Stimulated activated effector memory CD8-positive, alpha-beta T cell treated with anti-CD3 and anti-CD28 coated beads, Interleukin-12 subunit alpha, Interleukin-12 subunit beta, amount 100 ng/mL, for 72 hours (primary cell): ENCODE measurements at places on chromosomes 2 and 18.
A peak's percentile ranks its signal among the peaks of the same experiment; 100 is the strongest.

DNA sequence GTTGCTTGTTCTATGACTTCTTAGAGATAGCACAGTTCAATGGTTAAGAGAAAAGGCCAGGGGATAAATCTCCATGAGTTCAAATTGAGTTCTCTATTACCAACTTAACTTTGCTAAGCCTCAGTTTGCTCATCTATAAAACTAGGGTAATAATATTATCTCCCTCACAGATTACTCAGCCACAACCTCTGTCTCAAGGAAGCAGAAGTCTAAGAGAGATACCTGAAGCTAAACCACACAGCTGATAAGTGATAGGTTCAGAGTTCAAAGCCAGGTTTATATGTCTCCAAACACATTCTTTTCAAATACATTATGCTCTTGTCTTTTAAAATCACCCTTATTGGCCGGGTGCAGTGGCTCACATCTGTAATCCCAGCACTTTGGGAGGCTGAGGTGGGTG, 287.7 kb downstream of the NBAS start:
- no peak for DNase-seq

DNA sequence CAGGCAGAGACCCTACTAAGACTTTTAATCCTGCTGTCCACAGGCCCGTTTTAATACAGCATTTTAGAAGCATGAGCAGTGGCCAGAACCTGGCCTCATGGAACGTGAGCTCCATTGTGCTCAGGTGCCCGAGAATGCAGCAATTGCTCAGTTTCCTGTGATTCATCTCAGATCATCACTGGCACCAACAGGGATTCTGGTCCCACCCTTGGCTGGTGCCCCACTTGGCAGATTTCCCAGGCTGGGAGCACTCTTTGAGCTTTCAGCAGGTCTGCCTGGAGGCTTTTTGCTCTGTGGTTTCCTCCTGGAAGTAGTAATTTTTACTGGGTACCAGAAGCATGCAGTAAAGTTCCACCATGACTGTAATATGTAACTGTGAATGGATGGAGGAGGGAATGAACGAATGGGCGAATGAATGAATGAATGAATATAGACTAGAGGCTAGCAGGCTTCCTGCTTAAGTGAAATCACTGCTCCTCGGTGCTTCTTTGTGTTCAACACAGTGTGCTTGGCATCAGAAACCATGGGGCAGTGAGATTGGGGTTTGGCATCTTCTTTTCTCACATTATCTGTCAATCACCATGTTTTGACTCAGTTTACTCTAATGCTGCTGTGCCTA, 312.9 kb downstream of the PRKCE start:
- no peak for DNase-seq

- DNase-seq = no peak
Observed at GRCh38 chr2:104944495-104944894, 90.6 kb downstream of the POU3F3 start.

DNA sequence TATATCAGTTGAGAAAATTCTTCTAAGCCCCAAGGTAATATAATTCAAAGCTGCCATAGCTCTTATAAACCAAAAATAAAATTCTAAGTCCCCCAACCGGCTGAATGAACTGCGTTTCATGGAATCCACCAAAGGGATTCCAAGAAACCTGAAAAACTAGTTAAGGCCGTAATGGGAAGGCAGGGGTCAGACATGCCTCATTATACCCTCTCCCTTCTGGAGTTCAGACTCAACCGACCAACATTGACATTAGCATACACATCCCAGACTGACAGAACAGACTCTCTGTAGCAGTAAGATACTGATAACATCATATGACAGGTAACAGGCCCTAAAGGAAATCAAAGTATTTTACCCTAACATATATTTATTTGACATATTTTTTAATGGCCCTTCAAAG, 31.4 kb upstream of the PHLPP1 start:
- peak; percentile 25 for DNase-seq

- DNase-seq = peak; percentile 45
Observed at GRCh38 chr2:39778775-39779340, at the start of gene THUMPD2. Gene THUMPD2, minus strand, starts transcription at chr2:39779258. Its CDS starts 19 bp downstream, at chr2:39779239.

GRCh38 chr2:151523850-151524249, 114.1 kb downstream of the RIF1 start:
- DNase-seq = no peak

DNA sequence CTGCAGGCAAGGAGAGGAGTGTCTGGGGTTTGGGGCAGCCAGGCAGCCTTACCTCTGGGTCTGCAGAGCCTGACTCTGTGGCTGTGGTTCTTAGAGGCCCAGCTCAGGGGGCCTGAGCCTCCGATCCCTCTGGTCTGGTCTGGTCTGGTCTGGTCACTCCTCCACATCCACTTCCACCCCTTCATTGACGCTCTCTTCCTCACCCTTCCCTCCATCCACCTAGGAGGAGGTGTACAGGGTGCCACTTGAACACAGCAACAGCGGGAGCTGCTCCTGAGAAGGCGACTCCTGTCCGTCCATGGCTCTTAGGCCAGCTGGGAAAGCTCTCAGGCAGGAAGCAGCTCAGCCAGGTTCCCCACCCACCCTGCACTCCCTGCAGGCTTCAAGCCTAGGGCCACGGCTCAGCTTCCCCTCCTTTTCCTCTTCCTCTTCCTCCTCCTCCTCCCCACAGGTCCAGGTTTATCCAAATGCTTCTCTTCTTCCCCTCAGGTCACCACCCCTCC, 16.9 kb downstream of the GPR55 start:
- no peak for DNase-seq

- no peak for DNase-seq
Observed at GRCh38 chr2:40824278-40824677, 372.4 kb upstream of the SLC8A1 start.

DNA sequence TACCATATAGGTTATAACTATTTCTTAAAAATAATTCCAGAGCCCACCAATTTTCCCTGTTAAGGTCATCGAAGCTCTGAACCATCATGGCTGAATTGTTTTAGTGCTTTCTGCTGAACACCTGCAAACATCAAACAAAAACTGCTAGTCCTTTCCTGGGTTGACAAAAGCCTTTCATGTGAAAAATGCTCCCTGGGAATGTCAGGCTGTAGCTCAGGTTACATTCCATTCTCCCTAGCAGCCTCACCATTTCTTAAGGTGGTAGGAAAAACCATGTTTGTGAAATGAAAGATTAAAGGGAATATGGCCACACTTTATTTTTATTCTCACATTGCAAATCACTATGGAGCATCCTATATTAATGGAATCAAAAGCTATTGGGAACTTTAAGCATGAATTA, 5.7 kb downstream of the TCF4 start:
- no peak for DNase-seq

DNA sequence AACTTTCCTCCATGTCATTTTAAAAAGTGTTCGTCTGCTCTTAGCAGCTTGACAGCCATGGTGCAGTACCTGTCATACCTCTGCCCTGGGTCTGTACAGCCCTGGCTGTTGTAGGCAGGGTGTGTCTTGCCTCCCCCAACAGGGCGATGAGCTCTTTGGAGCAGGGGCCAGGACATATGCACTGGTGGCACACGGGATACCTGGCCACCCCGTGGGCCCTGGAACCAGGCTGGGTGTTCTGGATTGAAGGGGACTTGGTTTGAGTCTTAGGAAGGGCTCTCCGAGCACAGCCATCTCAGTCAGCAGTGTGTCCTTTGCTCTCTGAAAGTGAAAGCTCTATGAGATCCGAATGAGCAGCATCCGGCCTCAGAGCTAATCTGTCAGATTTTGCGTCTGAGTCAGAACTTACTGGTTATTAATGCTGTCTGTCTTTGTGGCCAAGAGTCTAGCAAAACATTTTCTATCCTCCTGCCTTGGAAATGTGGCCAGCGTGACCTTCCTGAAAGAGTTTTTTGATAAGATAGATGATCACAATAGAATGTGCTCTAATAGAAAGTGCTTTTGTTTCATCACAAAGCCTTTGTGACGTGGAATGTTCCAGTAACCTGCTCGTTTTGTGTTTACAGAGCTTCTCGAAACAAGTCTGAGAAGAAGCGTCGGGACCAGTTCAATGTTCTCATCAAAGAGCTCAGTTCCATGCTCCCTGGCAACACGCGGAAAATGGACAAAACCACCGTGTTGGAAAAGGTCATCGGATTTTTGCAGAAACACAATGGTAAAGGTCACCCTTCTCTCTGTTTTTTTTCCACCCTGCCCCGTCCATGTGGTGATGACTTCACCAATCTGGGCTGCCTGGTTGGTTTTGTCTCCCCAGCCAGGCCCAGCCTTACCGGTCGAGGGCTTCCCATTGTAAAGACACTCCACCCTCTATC, 77.3 kb upstream of the RPL31 start:
- peak; percentile 53 for DNase-seq

DNA sequence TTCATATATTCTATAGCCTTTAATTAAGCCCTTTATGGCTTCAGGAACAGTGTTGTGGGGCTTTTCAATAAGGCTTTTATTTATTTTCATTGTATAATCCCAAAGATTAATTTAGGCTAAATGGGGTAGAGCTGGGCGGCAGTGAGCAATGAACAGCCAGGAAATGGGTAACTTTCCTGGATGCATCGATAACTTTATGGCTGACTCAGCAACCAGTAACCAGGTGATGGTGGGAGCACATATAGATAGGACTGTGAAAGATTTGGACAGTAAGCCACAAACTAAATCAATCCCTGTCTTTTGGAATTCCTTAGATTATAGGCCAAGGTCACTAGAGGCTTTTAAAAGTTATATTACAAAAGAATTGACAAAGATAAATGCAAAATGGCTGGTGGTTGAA, 1260.6 kb upstream of the CELF4 start:
- DNase-seq = no peak

- no peak for DNase-seq
Observed at GRCh38 chr2:48984922-48985321, 169.4 kb downstream of the FSHR start.

- DNase-seq = no peak
Observed at GRCh38 chr2:119263656-119264055, 40.0 kb downstream of the STEAP3 start.

GRCh38 chr2:205768815-205769494, 86.7 kb downstream of the NRP2 start:
- DNase-seq = no peak

DNA sequence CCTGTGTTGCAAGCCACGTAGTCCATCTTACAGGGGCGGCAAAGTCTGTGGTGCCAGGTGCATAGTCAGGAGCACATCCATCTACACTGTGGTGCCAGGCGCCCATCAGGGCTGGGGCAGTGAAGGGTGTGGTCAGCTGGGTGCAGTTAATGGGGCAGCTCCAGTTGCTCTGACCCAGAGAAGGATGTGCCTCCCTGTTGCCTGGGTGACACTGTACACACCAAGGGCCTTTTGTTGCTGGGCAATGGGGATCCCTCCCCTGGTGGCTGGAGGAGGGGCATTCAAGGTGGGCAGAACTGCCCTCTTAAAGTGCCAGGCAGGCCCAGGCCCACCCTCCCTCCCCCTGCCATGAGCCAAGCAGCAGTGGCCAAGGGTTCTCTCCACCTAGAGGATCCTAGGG, 28.3 kb upstream of the IMP4 start:
- no peak for DNase-seq

DNA sequence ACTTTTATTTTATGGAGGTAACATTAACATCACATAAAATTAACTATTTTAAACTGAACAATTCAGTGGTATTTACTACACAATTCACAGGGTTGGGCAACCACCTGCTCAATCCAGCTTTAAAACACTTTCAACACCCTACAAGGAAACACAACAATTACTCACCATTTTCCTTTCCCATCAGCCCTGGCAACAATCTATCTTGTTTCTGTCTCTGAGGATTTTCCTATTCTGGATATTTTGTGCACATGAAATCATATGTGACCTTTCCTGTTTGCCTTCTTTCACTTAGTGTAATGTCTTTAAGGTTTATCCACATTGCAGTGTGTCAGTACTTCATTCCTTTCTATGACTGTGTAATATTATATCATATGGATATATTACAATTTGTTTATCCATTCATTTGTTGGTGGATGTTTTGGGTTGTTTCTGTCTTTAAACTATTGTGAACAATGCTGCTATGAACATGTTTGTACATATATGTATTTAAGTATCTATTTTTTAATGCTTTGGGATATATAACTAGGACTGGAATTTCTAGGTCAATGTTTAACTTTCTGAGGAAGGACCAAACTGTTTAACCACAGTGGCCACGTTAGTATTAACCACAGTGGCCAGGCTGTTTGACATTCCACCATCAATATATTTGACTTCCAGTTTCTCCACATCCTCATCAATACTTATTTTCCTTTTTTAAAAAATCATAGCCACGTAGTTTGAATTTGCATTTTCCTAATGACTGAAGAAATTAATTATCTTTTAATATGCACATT, 72.4 kb upstream of the KIF5C start:
- no peak for DNase-seq

GRCh38 chr2:43160778-43161177, 65.6 kb downstream of the ZFP36L2 start:
- no peak for DNase-seq

- no peak for DNase-seq
Observed at GRCh38 chr2:234951664-234952269, at the start of gene SH3BP4. Gene SH3BP4, plus strand, starts transcription at chr2:234952017. Its CDS starts 82,986 bp downstream, at chr2:235035003.

DNA sequence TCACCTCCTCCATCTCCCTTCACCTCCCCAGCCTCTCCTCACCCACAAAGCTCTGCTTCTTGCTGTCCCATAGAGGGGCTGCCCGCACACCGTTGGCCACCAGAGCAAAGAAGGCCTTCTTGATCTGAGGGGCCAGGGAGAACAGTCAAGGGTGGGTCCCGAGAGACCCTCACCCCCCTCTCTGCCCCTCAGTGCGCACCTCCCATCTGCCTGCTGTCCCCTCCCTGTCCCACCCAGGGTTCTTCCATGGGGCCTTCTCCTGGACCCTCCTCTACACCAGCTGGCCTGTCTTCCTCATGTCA, 3.2 kb downstream of the PRKAG3 start:
- no peak for DNase-seq

DNA sequence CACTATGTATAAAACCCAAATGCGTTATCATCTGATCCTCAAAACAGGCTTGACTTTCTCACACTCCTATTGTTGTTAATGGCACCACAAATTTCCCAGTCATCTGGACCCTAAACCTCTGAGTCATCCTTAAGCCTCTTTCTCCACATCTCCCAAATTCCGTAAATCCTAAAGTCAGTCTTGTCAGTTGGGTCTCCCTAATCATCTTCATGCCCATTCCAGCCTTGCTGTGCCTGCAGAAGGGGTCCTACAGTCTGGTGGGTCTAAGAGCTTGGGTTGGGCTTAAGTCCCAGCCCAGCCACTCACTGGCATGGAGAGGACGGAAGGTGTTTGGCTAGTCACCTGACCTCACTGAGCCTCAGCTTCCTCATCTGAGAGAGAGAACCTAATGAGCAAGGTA, 265.1 kb upstream of the SIX3 start:
- no peak for DNase-seq

GRCh38 chr2:150274108-150274507, 213.4 kb downstream of the RND3 start:
- no peak for DNase-seq

GRCh38 chr2:157784169-157784822, 91.8 kb downstream of the ACVR1 start:
- DNase-seq = no peak

DNA sequence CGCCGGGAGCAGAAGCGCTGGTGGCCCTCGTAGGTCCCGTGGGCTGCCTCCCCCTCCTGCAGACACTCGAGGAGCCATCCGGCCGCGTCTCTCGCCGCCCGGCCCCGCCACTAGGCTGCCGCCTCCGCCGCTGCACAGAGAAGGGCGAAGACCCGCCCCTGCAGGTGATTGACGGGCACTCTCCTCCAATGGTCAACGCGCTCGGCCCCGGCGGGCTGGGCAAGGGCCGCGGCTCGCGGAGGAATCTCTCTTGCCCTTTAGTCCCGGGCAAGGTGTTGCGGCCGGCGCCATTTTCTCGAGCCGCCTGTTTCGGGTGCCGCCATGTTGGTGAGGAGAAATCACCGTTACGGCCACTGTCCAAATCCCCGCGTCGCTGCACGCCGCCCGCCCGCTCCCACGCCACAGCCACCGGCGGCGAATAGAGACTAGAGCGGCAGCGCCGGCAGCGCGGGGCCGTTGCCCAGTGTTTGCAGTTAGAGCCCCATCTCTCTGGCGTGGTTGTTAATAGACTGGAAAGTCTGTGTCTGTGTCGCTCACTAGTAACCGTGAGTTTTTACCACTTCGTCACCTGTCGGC, at the start of gene ZC3H6:
Gene ZC3H6 (plus strand): TSS at position 287 of the 576 bp plus-strand sequence. CDS start 398 bp downstream, outside the sequence.
- DNase-seq = peak; percentile 100
